ENCODE measurements at places on chromosomes 12 and 14.

- no peak for DNase-seq
Measured at GRCh38 chr14:90547250-90547649, 150.4 kb downstream of the CALM1 start.

GRCh38 chr14:55599250-55599879 is 19.4 kb downstream of the KTN1 start:
- DNase-seq: no peak

DNA sequence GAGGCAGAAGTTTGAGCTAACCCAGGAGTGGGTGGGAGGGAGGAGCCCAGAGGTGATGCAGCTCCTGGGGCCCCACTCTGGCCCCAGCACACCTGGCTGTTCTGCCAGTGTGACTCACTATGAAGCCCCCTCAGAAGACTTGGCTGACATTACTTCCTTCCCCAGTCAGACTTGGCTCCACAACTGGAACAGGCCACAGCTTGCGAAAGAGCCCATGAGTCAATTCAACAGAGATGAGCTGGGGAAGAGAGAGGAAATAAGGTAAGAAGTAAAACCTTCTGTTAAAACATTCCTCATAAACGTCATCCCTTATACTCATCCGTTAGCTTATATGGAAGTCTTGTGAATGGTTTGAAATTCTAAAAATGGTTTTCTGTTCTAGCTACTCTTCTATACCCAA is 245.9 kb downstream of the ADAMTS20 start:
- no peak for DNase-seq

DNA sequence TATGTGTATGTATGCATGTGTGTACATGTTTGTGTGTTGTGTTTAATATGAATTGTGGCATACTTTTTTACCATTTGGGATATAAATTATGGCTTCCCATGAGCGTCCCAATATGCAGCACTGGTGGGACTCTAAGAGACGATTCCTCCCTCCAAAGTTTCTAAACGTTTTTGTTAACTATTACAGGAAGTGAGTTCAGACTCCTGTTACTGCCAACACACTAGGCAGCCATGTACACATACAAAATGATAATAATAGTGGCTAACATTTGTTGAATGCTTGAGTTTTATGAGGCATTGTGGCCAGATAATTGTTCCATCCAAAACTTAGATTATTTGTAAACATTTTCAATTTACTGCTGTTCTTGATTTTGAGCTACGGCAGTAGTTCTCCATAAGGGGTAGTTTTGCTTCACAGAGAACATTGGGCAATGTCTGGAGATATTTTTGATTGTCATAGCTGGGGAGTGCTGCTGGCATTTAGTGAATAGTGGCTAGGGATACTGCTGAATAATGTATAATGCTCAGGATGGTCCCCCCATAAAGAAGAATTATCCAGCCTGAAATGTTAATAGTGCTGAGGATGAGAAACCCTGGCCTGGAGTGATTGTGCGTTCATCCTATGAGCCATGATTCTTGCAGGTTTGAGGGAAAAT is 45.1 kb downstream of the ARID2 start:
- DNase-seq: no peak

GRCh38 chr12:28079539-28079938 is 107.0 kb upstream of the PTHLH start:
- no peak for DNase-seq

- no peak for DNase-seq
Measured at GRCh38 chr12:115979351-115979750, 298.1 kb downstream of the MED13L start.

- DNase-seq: no peak
Measured at GRCh38 chr14:50998612-50999011, 54.3 kb upstream of the PYGL start.

GRCh38 chr12:3117591-3118015 is 40.4 kb downstream of the TSPAN9 start:
- DNase-seq: no peak

DNA sequence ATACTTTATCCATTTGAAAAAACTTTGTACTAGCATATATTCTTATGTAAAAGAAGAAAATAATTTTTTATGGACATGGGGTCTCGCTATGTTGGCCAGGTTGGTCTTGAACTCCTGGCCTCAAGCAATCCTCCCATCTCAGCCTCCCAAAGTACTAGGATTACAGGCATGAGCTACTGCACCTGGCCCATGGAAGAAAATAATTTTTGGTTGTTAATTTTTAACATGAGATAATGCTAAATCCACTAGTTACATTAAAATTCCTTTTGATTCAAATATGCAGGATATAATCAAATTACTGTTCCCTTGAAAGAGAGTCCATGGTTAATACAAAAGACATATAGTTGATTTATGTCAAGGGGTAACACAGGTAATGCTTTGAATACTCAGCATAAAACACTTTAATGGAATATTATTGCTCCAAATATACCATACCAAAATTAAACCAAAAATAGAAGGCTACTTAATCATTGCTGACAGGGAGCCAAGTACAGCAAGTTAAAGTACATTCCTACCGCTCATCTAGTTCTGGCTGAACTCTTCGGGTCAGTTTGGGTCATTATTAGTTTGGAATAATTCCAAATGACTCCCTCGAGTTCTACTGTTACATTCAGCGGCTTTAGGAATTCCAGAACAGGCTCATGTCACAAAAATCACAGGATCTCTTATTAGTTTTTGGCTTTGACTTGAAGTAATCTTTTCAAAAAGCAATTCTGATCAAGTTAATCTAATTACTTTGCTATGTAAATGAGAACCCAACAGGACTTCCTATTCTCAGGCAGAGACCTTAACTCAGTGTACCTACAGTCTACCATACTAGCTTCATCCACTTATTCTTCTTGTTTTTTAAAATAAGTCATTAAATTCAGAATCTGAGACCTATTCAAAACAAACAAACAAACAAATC is 6.1 kb downstream of the SOS2 start:
- DNase-seq: no peak

GRCh38 chr12:68506619-68507018 is 104.1 kb upstream of the RAP1B start:
- no peak for DNase-seq

DNA sequence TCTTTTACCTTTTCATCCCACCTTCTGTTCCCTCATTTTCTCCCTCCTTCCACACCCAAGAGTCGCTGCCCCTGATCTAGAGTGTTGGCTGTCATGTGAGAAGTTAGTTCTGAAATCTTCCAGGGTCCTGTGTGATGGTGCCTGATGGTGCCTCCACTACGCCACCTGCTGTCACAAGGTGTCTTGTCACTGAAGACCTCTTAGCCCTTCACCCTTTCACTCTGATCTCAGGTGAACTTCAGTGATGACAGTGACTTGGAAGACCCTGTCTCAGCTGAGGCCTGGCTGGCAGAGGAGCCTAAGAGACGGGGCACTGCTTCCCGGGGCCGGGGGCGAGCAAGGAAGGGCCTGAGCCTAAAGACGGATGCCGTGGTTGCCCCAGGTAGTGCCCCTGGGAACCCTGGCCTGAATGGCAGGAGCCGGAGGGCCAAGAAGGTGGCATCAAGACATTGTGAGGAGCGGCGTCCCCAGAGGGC is 7.6 kb upstream of the PFDN5 start:
- DNase-seq: peak; percentile 80

GRCh38 chr12:2453076-2453760 is 341.6 kb upstream of the FKBP4 start:
- DNase-seq: no peak

DNA sequence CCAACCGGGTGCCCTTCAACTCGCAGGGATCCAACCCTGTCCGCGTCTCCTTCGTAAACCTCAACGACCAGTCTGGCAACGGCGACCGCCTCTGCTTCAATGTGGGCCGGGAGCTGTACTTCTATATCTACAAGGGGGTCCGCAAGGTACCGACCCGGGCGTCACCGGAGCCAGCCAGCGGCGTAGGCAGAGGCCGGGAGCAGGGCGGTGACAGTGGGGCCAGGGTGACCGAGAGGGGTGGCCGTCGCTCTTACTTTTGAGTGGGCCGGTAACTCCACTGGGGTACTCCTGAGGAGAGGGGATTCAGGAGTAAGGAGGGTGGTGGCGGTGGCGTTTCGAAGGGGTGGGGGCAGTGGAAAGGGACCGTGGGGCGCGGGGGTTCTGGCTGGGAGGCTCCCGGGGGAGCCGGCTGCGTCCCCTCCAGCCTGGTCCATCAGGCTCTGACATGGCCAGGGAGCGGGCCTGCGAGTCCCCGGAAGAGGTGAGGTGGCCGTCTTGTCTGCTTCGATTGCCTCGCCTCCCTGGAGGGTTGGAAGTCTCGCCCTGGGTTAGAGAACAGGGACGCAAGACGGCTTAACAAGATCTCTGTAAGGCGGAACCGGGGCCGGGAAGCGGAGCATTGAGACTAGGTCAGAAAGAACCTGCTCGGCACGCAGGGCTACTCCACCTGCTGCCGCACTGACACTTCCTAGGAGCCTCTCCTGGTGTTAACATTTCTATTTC is 491 bp downstream of the WDR20 start:
- DNase-seq: peak; percentile 56

DNA sequence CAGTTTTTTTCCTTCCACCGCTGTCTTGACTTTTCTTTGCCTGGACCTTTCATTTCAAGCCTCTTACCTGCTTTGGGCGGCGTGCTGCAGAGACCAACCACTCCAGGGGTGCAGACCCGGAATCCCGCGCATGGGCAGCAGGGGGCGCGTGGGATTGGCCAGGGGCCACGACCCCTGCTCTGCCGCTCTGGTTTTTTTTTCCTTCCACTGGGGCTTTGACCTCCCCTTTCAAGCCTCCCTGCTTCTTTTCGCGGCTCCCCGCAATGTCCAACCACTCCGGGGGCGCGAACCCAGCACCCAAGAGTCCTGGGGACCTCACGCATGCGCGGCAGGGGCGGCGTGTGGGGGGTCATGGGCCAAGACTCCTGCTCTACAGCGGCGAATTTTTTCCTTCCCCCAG is 325.1 kb downstream of the ALG10 start:
- DNase-seq: no peak

DNA sequence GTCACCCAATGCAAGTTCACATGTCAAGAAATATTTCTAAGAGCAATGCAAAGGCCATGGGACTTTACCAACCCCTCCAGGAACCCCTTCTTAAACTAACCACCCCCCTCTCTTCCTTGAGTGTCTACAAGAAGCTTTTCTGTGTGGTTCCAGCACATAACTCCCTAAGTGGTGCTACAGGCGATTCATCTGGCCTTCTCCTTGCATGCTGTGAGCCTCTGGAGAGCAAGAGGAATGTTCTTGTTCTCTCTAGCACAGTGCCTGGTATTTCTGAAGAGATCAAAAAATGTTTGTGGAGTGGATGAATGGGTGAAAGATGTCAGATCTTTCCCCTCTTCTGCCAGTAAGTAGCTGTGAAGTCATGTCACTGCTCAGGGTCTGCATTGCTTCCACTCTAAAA is 5.9 kb upstream of the RNASE12 start:
- no peak for DNase-seq

DNA sequence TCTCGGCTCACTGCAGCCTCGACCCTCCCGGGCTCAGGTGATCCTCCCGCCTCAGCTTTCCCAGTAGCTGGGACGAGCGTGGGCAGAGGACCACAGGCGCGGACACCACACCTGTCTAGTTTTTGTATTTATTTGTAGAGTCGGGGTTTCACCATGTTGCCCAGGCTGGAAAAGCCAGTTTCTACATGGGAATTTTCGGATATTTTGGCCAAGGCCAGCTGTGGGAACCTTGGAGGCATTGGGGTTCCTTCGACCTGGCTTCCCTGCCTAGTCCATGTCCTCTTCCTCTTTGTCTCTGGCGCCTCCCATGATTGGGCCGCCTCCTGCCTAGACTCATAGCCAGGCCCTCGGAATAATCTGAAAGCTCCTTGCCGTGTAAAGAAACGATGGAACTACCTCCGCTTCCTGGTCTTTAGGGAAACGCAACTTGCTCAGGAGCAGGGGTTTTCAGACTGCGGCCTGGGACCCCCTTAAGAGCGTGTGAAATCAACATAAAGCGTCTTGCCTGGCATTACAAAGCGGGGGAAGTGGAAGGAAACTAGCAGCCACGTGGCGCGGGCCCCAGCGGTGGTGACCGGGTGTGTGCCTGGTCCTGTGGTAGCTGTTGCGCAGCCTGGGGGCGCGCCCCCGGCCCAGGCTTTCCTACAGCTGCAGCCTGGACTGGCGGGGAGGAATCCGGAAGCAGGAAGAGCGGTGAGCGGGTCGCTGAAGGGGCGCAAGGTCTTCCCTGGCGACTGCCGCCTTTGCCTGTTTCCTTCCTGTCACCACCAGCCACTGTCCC is 1.4 kb upstream of the HSP90AA1 start:
- peak; percentile 83 for DNase-seq

DNA sequence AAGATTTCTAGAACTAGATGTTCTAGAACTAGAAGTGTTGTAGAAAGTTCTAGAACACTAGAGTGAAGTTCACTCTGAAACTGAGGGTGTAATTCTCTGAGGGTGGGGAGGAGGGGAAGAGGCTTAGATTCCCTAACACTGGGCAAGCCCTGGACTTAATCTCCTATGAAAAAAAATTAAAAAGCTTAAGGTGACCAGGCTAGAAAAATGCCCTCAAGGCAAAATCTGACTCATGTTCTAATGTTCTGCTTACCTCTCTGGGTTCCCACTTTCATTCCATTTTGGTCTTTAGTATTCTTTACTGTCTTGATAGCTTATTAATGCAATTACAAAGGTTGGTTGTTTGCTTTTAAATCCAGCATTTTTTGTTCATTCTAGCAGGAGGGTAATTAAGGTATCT is 101.5 kb downstream of the KICS2 start:
- no peak for DNase-seq

DNA sequence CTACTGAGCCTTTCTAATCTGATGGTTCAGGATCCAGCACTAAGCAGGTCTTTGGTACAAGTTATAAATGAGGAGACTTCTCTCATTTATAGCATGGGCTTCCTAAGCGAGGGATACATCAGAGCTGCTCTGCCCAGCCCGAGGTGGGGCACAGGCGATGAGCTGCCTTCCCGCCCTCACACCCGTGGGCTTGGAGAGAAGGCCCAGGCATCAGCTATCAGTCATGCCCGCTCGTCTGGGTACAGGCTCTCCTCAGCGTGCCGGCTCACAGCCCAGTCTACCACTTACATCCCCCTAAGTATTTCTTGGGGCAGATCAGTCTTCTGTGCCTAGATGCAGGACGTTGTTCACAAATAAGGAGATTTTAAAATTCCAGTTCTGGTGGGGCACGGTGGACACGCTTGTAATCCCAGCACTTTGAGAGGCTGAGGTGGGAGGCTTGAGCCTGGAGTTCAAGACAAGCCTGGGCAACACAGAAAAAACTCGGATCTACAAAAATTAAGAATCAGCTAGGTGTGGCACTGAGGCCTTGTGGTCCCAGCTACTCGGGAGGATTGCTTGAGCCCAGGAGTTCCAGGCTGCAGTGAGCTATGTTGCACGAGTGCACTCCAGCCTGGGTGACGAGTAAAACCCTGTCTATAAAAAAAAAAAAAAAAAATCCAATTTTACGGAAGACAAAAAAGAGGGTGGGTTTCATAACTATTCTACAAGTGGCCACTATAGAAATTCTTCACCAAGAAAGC is 57.0 kb downstream of the CCDC88C start:
- no peak for DNase-seq

DNA sequence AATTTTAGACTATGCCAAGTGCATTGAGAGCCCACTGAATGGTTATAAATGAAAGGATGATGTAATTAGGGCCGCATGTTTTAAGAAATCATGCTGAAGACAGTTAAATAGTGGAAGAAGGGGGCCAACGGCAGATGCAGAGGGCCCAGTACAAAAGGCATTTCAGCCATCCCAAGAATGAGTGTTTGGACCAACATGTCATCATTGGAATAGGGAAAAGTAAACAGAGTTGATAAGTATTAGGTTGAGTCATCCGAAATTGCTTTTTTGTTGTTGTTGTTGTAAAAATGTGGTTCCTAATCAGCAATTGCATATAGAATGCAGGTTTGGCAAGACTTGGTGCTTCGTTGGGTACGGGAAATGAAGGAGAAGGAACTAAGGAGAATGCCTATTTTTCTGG is 29.5 kb downstream of the BMP4 start:
- no peak for DNase-seq

All from activated T-cell treated with anti-CD3 and anti-CD28 coated beads, Interleukin-2, amount 50 U/mL, for 24 hours (primary cell).